ENCODE measurements at places on chromosomes 16 and 17. TPM values are rescaled to one million over a fixed set of nuclear protein-coding genes. Genes with fewer than 3 reads are reported as not detected.

GAS2L2 gene
- polyA plus RNA-seq: 0.08 TPM

GRCh38 chr17:82920715-82921114 is 80.9 kb upstream of the ZNF750 start:
- peaks cover 18% of the 10 kb centered on the region for H3K36me3 ChIP-seq
- no peaks in the 10 kb centered on the region for H3K4me1 ChIP-seq
- H3K4me3 ChIP-seq: no peak overlapping the region
- no peak overlapping the region for H3K27ac ChIP-seq
- DNase-seq: no peak
- no peaks in the 10 kb centered on the region for H3K27me3 ChIP-seq

DNA sequence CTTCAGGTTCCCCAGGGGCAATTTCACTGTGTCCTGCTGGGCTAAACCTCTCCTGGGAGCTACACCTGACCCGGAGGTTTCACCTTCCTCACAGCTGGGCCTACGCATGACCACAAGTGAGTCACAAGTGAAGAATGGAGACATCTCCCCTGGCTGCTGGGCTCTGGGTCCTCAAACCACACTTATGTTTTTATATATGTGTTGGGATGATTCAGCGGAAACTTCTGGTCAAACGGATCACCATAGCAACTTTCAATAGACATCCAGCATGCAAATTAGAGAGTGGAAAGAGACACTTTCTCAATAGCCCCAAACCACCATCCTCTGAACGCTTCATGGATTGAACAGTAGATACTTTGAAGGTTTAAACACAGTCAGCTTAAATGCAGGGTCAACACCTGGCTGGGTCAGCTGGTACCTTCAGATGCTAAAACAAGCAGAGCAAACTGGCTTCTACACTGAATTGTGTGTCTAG is 28.0 kb upstream of the MAF start:
- no peaks in the 10 kb centered on the region for H3K4me1 ChIP-seq
- no peak for DNase-seq
- H3K27ac ChIP-seq: no peak overlapping the region

TMEM132E gene
- 0.11 TPM for polyA plus RNA-seq

DNA sequence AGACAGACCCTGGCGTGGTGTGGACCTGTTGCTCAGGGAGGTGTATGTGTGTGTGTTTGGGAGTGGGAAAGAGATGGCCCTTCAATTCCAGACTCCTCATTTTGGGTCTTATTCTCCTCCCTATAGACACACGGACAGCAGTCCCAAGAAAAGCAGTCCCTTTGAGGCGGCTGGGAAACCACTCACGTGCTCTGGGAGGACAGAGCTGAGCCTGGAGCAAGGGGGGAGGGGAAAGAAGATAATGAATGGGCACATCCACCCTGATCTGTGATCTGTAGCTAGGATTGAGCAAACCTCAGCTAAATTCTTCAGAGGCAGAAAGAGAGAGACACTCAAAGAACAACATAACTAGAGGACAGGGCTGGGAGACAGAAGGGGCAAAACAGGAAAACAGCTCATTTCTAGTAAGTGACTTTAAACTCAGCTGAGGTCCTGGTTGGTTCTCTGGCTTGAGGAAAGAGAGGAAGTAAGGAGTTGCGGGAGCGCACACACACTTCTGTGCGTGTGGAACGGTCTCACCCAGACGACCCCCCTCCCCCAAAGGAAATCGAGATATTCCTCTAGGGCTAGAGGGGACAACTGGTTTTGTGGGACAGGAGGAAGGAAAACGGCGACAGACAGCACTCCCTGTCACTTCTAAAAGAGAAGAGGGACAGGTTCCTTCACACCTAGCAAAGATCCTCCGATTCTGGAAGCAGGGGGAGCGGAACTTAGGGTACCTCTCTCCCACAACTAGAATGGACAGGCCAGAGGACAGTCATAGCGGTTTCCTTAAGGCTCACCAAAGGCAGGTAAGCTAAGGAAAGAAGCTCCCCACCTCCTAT is 658 bp downstream of the RAB5C start:
- peaks cover 2% of the 10 kb centered on the region for H3K36me3 ChIP-seq
- peak; percentile 48 for DNase-seq
- H3K4me1 ChIP-seq: peaks cover 41% of the 10 kb centered on the region
- H3K4me3 ChIP-seq: peak overlapping the region; percentile 73

DNA sequence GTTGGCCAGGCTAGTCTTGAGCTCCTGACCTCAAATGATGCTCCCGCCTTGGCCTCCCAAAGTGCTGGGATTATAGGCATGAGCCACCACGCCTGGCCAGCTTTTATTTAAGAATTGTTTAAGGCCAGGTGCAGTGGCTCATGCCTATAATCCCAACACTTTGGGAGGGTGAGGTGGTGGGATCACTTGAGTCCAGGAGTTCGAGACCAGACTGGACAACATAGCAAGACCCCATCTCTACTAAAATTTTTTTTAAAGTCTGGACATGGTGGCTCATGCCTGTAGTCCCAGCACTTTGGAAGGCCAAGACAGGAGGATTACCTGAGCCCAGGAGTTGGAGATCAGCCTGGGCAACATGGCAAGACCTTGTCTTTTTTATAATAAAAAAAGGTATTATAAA is 5.2 kb downstream of the PLXDC1 start:
- H3K27ac ChIP-seq: no peak overlapping the region
- DNase-seq: no peak
- no peaks in the 10 kb centered on the region for H3K27me3 ChIP-seq

GRCh38 chr17:33436321-33436720 is 143.2 kb upstream of the ASIC2 start:
- no peak overlapping the region for H3K27ac ChIP-seq
- H3K36me3 ChIP-seq: no peaks in the 10 kb centered on the region
- no peaks in the 10 kb centered on the region for H3K4me1 ChIP-seq
- no peaks in the 10 kb centered on the region for H3K27me3 ChIP-seq
- no peak overlapping the region for H3K4me3 ChIP-seq

- no peak overlapping the region for H3K4me3 ChIP-seq
- H3K4me1 ChIP-seq: no peaks in the 10 kb centered on the region
- H3K27me3 ChIP-seq: no peaks in the 10 kb centered on the region
- no peaks in the 10 kb centered on the region for H3K36me3 ChIP-seq
- no peak for DNase-seq
- H3K27ac ChIP-seq: no peak overlapping the region
These were observed 304.1 kb upstream of the N4BP1 start for GRCh38 chr16:48914070-48914469.
